ENCODE measurements at places on chromosomes 5 and 9.

GRCh38 chr5:139524446-139524845, 36.7 kb upstream of the UBE2D2 start:
- DNase-seq = no peak

- DNase-seq = no peak
Measured at GRCh38 chr5:38479315-38479904, 77.0 kb downstream of the LIFR start.

DNA sequence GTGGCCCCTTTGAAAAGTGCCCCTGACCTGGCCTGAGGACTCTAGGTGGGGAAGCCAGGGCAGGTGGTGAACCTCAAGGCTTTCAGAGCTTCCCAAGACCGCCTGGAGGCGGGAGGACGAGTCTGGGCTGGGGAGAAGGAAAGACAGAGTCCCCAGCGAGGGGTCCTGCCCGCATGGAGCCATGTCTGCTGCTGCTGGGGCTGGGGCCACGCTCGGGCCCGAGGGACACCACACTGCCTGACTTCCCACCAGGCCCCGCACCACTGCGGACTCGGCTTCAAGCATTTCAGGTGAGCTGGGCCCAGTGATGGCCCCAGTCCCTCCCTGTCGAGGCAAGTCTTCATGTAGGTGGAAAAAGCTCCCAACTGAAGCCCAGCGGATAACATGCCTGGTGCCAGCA, 62.1 kb upstream of the SARDH start:
- no peak for DNase-seq

- DNase-seq = no peak
Measured at GRCh38 chr5:177531209-177531940, 14.6 kb upstream of the DDX41 start.

DNA sequence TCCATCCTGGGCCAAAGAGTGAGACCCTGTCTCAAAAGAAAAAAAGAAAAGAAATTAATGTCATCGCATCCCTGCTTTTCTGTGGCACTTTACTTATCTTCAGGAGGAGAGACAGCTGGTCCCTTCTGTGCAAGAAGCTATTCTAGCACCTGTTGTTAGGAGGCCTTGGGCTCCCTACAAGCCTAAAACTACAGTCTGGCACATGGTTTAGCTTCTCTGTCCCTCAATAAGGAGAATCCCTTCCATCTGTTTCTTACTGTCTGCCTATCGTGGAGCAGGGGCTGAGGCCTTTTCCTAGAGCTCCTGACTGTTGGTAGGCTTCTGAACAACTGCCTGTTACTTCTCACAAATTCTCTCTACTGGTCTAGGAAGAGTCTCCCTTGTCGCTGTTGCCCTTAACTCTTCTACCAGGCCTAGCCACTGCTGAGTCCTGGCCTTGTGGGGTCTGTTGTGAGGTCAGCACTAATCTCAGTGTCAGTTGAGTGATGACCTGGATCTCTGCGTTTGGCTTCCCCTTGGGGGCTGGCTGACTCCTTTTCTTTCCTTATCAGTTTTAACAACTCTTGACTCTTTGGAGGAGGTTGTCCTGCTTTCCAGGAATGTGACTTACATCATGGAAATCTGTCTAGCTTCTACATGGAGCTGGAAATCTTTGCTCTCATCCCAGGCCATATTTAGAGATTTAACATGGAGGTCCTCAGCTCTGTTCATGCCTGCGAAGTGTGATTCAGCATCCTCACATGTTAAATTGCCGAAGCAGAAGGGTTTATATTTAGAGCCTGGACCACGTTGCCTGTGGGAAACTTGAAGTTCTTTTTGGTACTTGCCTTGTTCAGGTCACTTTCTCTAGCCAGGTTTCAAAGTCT, 5.7 kb upstream of the GARNL3 start:
- DNase-seq = no peak

DNA sequence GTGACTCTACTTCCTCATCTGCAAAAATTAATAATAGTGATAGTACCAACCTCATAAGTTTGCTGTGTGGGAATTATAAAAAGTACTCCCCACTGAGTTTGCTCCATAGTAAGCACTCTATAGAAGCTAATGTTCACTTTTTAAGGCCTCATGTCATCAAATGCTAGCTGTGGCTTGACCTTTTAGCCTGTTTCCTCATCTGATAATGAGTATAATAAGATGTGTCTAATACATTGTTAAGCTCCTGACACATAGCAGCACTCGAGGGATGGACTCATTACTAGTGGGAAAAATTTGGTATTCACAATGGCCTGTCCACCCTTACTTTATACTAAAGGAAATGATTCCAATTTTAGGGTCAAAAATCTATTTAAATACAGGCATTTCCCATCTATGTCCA, 26.1 kb upstream of the CAST start:
- DNase-seq = no peak

DNA sequence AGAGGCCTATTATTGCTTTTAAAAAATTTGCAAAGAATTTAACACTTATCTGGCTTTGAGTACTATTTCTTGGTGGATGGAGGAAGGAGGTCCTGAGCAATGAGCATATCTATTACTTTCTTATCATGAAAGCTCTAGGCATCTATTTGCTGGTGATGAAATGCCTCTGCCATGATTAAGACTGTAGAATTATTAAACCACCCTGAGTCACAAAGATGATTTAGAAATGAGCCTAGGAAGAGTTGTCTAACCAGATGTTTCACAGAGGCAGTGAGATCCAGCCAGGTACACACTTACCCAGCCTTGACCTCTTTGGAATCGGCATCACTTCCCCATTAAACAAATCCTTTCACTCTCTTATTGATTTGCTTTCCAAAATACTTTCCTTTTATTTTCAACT, 304.4 kb upstream of the KIF2A start:
- no peak for DNase-seq

- no peak for DNase-seq
Measured at GRCh38 chr5:38468978-38469706, 87.3 kb downstream of the LIFR start.

DNA sequence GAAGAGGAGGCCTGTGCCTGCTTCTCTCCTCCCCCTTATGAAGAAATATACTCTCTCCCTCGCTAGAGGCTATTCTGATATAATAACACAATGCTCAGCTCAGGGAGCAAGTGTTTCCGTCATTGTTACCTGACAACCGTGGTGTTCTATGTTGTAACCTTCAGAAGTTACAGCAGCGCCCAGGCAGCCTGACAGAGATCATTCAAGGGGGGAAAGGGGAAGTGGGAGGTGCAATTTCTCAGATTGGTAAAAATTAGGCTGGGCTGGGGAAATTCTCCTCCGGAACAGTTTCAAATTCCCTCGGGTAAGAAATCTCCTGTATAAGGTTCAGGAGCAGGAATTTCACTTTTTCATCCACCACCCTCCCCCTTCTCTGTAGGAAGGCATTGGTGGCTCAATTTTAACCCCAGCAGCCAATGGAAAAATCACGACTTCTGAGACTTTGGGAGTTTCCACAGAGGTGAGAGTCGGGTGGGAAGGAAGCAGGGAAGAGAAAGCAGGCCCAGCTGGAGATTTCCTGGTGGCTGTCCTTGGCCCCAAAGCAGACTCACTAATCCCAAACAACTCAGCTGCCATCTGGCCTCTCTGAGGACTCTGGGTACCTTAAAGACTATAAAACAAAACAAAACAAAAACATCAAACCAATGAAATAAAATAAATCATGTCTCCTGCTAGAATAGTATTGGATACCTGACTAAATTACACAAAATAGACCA, 1.3 kb downstream of the TMEM174 start:
- DNase-seq = no peak

GRCh38 chr9:28956116-28956880, 1383.0 kb upstream of the C9orf72 start:
- no peak for DNase-seq

DNA sequence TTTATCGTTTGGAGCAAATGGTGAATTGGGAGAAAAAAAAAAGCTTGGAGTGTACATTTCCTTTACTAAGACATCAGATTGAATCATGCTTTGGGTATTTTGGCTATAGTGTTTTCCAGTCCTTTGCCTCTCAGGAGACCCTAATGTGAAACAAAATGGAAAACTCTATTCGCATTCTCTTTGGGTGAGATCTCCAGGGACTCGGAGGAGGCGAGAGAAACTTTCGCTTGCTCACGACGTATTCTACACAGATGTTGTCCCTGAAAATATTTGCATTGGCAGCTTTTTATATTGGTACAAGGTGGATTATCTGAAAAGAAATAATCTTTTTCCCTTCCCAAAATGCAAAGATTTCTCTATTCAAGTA, 1240.1 kb upstream of the WWC1 start:
- no peak for DNase-seq

GRCh38 chr5:51279983-51280706, 103.1 kb upstream of the ISL1 start:
- DNase-seq = no peak

DNA sequence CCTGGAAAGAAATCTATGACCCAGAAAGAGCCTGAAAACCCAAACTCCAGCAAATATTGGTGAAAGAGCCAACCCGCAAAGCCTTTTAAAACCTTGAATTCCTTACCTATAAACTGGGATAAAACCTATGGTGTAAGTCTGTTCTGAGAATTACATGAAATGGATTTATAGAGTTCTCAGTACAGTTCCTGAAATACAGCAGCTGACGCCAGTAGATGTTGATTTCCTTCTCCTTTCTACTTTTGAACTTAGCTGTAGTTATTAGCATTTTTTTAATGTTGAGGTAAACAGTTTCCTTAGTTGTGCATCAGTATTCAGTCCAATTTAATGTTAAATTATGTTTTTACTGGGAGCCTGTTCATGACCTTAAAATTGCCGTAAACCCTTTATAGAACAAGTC, 3.7 kb downstream of the SPIN1 start:
- no peak for DNase-seq

GRCh38 chr9:94174164-94174563, 84.9 kb upstream of the ZNF169 start:
- DNase-seq = no peak

- no peak for DNase-seq
Measured at GRCh38 chr5:544675-545355, 20.6 kb upstream of the SLC9A3 start.

All from HCT116 (cell line).